AG04449 (cell line): ENCODE measurements at places on chromosomes 7 and 10.

GRCh38 chr7:65475734-65476319, 102.2 kb downstream of the ZNF92 start:
- DNase-seq: no peak

DNA sequence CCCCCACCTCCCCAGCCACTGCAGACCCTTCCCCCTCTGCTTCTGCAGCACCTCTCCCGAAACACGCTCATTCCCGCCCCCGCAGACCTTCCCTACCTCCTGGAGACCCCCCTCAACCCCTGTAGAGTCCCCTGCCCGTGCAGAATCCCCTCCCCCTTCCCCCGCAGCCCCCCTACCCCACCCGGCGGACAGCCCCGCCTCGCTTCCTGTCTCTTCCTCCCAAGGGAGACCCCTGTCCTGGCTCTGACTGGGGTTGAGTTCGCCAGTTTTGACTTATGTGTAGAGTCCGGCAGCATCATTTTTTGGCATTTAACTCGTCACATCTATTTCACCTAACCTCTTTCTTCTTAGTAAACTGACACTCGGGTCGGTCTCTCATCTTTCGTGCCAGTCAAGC, 54.0 kb downstream of the ALOX5 start:
- no peak for DNase-seq

- DNase-seq: no peak
Observed at GRCh38 chr10:32327364-32327691, 19.6 kb downstream of the EPC1 start.

- no peak for DNase-seq
Observed at GRCh38 chr7:51455513-51455912, 138.9 kb upstream of the COBL start.

DNA sequence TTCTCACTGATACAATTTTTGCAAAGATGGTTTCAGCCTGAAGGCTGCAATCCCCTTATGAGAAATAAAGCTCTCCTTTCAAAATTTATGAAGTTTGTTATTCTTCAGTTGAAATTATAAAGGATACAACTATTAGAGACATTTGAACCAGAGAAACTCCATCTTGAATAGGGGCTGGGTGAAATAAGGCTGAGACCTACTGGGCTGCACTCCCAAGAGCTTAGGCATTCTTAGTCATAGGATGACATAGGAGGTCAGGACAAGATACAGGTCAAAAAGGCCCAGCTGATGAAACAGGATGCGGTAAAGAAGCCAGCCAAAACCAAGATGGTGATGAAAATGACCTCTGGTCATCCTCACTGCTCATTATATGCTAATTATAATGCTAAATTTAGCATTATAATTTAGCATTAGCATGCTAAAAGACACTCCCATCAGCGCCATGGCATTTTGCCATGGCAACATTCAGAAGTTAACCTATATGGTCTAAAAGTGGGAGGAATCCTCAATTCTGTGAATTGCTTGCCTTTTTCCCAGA, 22.4 kb upstream of the IFIT1B start:
- no peak for DNase-seq

GRCh38 chr10:132400547-132401151, 3.6 kb downstream of the PWWP2B start:
- DNase-seq: no peak

DNA sequence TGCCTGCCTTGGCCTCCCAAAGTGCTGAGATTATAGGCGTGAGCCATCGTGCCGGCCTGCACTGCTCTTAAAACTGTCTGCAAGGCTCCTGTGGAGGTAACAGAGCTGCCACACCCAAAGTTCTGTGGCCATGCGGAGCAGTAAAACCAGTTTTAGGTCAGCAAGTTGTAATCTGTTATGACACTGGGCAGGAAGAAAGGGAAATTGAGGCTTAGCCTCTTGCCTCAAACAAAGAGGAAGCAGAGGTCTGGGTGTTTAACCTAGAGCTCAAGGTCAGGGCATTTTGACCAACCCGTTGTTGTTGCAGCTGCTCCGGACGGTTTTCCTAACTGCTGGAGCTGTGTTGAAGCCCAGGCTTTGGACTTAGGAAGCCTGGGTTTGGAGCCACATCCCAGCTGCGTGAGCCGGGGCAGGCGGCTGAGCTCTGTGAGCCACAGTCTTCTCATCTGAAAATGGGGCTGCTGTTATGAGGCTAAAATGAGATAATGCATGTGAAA, 7.4 kb upstream of the RRP12 start:
- DNase-seq: no peak

GRCh38 chr7:55571511-55572377, 558 bp downstream of the VOPP1 start:
- no peak for DNase-seq

GRCh38 chr7:41979834-41980307, 257.1 kb downstream of the GLI3 start:
- DNase-seq: no peak

GRCh38 chr10:387909-388660, 252.8 kb downstream of the ZMYND11 start:
- DNase-seq: no peak

DNA sequence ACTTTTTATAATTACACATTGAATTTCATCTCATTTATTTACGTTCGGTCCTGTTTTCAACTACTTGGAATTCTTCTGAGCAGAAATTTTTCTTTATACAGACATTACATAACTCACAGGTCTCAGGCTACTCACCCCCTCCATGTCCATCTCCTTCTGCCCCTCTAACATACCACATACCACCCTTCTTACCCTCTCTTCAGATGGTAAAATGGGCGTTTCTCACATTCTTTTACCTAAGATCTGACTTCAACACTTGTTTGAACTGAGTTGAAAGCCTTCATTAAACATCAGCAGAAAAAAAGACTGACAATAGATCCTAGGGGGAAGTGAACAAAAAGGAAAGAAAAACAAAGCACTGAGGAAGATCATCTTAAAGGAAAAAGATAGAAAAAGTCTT, 309.7 kb downstream of the CTNNA3 start:
- no peak for DNase-seq

GRCh38 chr10:120423431-120424197, 33.4 kb upstream of the PLPP4 start:
- DNase-seq: no peak
